ENCODE measurements at places on chromosomes 7 and 10. TPM values are rescaled to one million over a fixed set of nuclear protein-coding genes. Genes with fewer than 3 reads are reported as not detected.

GRCh38 chr10:120221873-120222485, 235.0 kb upstream of the PLPP4 start:
- peak; percentile 2 for DNase-seq

SPACDR gene
- 1.2 TPM for polyA plus RNA-seq

ZNF92 gene
- 26.5 TPM for polyA plus RNA-seq

DYNC1I1 gene
- 0.98 TPM for polyA plus RNA-seq

RADIL gene
- polyA plus RNA-seq = 1.3 TPM

PDK4 gene
- 17.4 TPM for polyA plus RNA-seq

Data from left kidney (tissue), 8 donors.